AG04450 (cell line): ENCODE measurements at places on chromosomes 3 and 15. TPM values are rescaled to one million over a fixed set of nuclear protein-coding genes. Genes with fewer than 3 reads are reported as not detected.

The PLA1A gene
- polyA plus RNA-seq: not detected in 2 replicates

The CDHR4 gene
- 0.09 TPM in 1 of 2 replicates, not detected in the other for polyA plus RNA-seq

DNA sequence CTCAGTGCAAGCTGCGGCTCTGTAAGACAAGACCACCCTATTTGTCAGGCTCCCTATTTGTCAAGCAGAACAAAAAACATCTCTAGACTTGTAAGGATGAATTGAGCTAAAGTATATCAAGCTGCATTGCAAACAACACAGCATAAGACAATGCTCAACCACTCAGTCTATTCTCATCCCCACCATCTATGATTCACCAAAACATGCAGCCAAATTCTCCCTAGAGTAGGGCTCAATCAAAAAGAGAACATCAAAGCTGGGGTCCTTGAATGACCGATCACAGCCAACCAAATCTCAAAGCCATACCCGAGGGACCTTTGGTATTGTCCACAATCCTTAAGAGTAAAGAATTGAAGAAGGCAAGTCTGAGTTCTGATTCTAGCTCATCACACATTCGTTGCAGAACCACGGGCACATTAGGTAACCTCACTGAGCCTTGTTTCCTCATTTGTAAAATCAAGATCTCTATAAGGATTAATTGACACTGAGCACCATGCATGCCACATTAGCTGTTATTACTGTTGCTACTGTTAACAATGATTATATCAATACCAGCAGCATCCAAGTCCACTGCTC is 31.2 kb downstream of the RFTN1 start:
- no peak for DNase-seq

- DNase-seq: no peak
These were observed 449.9 kb downstream of the OTOL1 start for GRCh38 chr3:161946443-161946960.

- DNase-seq: no peak
These were observed 44.5 kb downstream of the ATP6V1A start for GRCh38 chr3:113791381-113791780.

DNA sequence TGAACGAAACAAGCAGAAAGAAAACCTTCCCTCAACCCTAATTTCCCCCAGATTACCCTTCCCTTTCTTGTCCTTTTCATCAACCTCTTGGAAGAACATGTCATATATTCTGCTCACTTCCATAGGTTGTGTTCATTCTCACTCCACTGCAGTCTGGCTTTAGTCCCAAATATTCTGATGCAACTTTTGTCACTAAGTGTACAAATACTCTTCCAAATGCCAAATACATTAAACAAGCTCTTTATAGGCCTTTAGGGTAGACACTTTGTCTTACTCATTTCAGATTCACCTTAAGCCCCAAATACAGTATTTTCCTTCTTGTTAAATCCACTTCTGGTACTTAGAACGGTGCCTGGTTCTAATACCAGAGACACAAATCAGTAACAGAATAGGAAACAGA is 406.5 kb upstream of the CDIN1 start:
- DNase-seq: no peak
